Esophagus squamous epithelium (tissue), 5 donors: ENCODE measurements at places on chromosomes 6 and 20.

GRCh38 chr6:72626126-72626525, 4.3 kb downstream of the KCNQ5 start:
- DNase-seq, result no peak

GRCh38 chr6:166921570-166921969, 34.8 kb downstream of the RNASET2 start:
- DNase-seq, result no peak

- no peak for DNase-seq
Observed at GRCh38 chr6:130372786-130373185, 7.0 kb downstream of the TMEM200A start.

GRCh38 chr6:104321301-104321700, 538.4 kb downstream of the HACE1 start:
- DNase-seq, result no peak

GRCh38 chr6:149064001-149064659, 253.4 kb upstream of the TAB2 start:
- DNase-seq, result no peak

DNA sequence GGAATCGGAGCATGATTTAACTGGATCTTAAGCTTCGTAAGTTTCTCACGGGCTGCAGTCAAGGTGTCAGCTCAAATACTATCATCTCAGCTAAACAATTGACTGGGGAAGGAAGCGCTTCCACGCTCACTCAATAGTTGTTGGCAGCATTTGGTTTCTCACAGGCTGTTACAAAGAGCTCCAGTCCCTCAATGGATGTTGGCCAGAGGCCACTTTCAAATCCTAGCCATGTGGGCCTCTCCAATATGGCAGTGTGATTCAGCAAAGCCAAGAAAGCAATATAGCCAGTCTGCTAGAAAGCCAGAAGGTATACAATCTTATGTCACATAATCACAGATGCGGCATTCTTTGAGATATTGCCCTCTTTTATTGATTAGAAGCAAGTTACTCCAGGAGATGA, 98.3 kb upstream of the PHACTR1 start:
- DNase-seq, result no peak

- DNase-seq, result no peak
Observed at GRCh38 chr20:17969884-17970409, 1.1 kb downstream of the MGME1 start.

DNA sequence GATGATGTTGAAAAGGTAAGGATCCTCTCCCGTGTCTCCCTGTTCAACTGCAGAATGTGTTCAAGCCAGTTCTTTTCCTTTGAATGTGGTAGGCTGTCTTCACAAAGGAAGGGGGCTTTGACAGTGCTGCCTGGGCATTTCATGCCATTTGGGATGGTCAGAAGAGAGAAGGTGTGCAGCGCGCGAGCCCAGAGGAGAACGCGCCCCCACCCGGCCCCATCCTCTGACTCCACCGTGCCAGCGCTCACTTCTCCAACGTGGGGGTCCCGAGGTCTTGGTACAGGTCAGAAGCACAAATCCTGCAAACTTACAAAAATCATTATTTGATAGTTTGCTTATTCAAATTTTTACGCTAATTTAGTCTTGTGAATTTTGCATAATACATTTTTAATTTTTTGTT, 14.4 kb downstream of the ENTPD6 start:
- DNase-seq, result no peak

- DNase-seq, result no peak
Observed at GRCh38 chr6:159099961-159100360, 55.2 kb upstream of the TAGAP start.

DNA sequence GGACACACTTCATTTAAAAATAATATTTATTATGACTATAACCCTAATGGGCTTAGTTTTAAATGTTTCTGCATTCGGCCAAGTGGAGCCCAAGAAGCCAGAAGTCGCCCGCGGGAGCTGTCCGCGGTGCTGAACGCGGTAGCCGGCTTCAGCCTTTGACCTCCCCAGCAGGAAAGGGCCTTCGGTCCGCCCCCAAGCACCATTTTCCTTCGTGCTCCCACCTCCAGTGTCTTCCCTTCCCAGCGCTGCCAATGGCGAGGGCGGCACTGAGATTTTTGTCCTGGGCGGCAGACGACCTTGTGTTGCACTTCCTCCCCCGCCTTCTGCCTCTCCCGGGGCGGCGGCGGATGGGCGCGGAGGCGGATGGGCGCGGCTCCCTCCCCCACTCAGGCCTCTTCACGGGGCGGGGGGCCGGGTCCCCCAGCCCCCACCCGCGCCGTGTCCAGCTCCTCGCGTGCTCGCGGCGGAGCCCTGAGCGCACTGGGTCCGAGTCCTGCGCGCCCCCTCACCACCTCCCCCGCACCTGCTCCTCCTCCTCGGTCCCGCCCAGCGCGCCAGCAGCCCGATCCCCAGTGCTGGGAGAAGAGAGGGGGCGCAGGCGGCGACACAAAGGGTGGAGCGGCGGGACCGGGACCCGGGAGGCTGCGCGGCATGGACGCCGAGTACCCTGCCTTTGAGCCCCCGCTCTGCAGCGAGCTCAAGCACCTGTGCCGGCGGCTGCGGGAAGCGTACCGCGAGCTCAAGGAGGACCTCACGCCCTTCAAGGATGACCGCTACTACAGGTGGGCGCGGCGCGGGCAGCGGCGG, 23.6 kb upstream of the TMEM181 start:
- no peak for DNase-seq

GRCh38 chr6:162965366-162965765, 237.6 kb downstream of the PACRG start:
- DNase-seq, result no peak

- no peak for DNase-seq
Observed at GRCh38 chr6:81984599-81984998, 232.1 kb upstream of the TENT5A start.

- no peak for DNase-seq
Observed at GRCh38 chr6:128209771-128210170, 308.9 kb upstream of the THEMIS start.

GRCh38 chr6:18264923-18265377, 620 bp upstream of the DEK start:
- no peak for DNase-seq

DNA sequence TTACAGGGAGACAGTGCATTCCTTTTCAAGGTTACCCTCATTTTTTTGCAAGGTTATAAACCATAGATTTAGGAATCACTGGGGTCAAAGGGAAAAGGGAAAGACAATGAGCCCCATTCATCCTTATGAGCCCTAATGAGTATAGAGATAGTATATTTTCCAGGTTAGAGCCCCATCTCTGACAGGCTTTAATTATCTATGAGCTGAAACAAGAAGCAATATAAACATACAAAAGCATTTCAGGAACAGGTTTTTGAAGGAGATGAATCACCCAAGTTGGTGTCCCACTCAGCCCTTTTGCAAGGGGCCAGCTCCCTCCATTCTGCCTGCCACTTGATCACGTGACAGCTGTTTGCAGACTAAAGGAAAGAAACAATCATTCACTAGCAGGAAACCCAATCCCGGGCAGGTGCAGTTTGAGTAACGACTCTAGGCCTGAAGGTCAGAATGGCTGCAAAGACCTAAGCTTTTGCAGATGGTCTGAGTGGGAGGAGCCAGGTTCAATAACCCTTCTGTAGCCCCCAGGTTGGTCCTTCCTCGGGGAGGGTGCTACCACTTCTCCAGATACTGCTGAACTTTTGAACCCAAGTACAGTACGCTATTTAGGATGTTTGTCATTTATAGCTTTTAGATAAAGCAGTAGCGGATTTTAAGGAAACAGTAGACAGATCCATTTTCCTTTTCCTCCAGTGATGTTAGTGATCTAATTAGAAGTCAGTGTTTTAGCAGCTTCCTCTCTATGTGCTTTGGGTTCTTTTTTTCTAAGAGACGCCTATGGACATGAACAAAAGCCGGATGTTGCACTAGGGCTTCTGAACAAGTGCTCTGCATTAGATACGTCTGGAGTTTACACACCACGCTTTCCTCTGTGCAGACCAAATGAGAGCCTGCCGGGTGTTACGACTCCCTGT, 253.2 kb downstream of the SOX4 start:
- no peak for DNase-seq

GRCh38 chr6:169082817-169083507, 170.7 kb downstream of the THBS2 start:
- DNase-seq, result no peak

- no peak for DNase-seq
Observed at GRCh38 chr20:41507851-41508250, 110.3 kb downstream of the CHD6 start.

DNA sequence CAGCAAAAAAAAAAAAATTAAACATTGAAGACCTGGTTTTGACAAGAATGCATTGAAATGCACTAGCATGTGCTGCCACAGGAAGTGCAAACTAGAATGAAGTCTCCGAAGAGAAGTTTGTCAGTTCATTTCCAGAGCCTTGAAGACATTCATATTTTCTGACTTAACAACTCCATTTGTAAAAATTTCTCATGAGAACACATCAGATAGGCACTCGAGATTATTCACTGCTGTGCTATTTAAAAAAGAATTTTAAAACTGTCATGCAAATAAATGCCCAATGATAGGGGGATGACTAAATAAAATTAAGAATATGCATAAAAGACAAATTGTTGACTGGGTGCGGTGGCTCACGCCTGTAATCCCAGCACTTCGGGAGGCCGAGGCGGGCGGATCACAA, 394.6 kb upstream of the JARID2 start:
- DNase-seq, result no peak
